ENCODE measurements at places on chromosomes 7 and 10.

DNA sequence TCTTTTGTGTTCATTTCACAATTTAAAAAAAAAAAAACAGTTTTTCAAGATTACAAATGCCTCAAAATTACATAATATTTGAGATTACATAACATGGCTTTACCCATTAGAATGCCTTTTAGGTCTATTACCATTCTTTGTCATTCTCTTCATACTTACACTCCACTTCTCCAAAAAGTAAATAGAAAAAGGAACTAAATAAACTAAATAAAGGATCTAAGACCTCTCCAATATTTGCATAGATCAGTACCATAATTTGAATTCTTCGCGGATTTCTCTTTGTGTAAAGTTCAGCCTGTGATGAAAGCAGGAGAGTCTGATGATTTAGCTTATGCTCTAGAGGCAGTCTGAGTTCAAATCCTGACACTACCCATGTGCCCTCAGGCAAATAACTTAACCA is 56.4 kb upstream of the C1GALT1 start:
- no peak for DNase-seq

GRCh38 chr10:6175329-6176055 is 27.2 kb upstream of the PFKFB3 start:
- no peak for DNase-seq

DNA sequence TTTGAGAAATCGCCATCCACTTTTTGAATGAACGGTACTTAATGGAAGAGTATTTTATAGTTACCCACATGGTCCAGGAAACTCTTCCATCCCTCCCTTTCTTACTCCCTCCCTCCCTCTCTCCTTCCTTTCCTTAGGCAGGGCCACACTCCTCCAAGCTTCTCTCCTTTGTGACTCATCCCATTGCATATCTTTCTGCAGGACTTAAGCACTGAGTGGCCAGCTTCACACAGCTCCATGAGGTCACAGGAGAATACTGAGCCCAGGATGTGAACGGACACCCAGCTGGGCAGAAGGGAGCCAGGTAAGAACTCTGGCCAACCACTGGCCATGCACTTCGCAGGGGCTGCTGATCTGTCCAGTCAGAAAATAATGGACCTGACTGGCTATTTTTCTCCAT is 189.7 kb upstream of the ADCY1 start:
- DNase-seq = no peak

DNA sequence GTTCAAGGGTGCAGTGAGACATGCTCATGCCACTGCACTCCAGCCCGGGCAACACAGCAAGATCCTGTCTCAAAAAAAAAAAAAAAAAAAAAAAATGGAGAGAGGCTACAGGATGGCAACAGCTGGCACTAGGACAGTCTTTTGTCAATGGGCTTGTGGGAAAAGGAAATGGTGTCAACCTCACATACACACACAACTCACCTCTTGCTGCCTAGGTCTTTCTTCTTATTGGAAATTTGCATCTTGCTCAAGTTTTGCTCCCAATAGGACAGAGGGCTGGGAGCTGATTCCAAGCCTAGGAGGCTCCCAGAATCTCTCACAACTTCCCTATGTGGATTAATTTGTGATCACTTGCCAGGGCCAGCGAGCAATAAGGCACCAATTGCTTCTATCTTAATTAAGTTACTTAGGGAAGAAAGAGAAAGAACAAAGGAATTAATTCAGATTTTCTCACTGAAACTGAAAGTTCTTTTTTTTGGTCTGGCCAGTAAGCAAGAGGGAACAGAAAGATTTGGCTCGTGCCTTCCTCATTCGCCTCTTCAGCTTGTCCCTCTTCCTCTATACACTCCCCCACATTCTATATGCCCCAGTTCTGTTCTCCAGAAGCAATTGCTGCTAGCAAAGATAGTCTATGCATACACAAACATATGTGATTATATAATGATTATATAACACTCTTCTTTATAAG is 33.8 kb downstream of the MAP3K8 start:
- no peak for DNase-seq

GRCh38 chr10:19815036-19815730 is 1.0 kb upstream of the PLXDC2 start:
- DNase-seq = no peak

DNA sequence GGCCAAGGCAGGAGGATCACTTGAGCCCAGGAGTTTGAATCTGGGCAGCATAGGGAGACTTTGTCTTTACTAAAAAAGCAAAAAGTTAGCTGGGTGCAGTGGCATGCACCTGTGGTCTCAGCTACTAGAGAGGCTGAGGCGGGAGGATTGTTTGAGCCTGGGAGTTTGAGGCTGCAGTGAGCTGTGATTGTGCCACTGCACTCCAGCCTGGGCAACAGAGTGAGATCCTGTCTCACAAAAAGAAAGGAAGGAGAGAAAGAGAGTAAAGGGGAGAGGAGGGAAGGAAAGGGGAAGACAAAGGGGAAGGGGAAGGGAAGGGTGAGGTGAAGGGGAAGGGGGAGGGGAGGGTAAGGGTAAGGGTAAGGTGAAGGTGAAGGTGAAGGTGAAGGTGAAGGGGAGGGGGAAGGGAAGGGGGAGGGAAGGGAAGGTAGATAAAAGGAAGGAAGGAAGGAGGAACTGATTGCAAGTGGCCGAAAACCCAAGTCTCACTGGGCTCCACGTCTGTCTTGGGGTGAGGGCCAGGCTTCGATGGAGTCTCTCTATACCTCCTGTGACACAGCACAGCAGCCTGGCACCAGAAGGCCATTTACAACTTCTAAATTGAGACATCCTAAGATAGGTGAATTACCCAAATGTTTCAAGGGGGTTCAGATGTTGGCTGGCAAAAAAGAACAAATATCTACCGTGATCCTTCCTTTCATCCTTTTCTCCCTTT is 4.0 kb upstream of the KLRG2 start:
- no peak for DNase-seq

DNA sequence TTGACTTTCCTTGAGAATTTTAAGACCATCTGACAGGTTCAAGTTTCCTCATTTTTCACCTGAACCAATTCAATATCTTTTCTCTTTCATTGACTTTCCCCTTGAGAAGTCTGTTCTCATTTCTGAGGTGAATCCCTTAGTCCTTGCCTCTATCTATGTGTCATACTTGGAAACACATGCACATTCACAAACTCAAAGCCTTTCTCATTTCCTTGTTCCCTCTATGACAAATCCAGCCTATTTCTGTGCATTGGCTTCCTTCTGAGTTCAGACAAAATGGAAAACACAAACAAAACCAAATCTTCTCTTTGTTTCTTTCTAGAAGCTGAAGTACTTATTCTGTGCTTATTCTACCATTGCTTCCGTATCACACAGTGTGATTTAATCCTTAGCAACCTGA is 13.8 kb downstream of the PTTG1IP2 start:
- no peak for DNase-seq

DNA sequence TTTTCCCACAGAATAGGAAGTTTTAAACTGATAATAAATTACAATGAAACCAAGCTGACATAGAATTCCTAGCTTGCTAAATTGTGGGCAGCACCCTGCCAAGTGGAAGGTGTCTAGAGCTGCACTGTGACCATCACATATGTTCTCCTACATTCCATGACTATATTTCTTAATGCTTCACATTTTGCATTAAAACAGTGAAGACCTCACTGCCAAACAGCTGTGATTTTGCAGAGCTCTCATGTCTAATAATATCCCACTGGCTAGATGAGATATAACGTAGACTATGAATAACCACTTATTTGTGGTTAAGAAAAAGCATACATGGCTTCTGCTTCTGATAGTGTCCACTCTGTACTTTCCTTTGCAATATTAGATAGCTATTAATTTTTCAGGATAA is 228.3 kb upstream of the TEX47 start:
- DNase-seq = no peak

DNA sequence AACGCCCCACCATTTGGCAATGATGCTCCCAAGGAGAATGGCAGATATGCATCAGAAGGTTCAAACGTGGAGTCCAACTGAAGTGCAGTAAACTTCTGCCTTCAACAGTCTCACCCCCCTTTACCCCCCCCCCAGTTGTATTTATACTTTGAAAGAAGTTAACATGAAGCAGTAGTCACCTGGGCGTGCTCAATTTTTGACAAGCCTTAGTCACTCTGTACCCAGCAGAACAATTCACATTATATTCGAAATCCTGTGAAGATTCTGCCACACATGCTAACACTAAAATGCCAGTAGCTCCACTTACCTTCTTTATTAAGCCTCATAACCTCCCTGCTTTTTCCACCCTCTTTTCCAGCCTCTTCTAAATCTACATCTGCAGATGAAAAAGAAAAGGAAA is 894 bp downstream of the ATXN7L1 start:
- no peak for DNase-seq

Data from H9 (cell line).